ENCODE measurements at places on chromosomes 5 and 9.

DNA sequence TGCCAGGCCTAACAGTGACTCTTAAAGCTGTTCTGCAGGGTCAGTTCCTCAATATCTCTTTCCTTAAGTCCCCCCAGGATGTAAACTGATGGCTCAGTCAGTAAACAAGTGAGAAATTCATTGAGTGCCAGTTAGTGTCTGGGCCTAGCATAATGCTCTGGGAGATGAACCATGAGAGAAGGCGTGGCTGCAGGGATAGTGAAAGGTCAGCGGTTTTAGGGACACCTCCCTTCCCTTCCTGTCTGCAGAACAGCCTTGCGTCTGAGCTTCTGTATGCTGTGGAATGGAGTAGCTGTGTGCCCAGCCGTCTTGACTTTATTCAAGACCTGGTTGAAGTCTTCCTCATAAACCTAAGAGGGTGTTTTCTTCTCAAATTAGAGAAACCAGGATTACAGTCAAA, 46.7 kb upstream of the DMRT3 start:
- DNase-seq = no peak

DNA sequence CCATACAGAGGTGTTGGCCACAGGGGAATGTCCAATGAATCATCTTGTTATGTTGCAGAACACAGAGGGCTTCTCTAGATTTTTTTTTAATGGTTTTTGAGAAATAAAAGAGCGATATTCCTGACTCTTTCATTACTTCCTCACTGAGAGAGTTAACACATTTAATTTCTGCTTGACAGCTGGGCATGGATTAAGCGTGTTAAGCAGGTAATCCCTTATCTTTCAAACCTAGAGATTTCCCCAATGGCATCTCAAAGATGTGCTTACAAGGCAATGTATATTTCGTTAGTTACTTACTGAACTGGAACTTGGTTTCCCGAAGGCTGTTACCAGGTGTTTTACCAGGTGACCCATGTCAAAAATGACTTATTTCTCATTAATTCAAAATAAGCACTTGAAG, 21.8 kb upstream of the ADCY2 start:
- DNase-seq = no peak

- no peak for DNase-seq
Observed at GRCh38 chr9:130325921-130326320, 60.4 kb downstream of the HMCN2 start.

DNA sequence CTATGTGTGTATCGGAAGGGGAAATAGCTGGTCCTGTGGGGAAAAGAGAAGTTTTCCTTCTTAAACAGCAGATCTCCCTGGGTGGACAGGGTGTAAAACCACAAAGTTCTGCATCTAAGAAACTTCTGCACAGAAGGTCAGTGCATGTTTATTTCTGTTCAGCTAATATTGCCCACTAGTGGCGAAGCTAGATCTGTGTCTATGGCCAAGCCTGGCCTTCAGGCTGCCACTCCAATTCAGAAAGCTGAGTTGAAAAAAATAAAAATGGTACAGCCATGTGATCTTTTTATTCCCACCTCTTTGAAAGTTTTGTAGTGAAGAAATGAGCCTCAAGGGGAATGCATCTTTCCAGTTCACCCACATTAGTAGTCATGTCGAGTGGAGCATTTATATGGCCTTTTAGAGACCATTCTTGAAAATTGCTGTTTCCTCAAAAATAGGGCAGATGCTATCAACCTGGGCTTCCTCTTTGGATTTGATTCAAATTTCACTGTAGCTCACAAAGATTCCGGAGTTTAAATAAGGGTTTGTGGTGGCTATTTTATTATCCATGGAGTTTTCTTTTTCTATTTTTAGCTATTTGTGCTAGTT, 488.0 kb downstream of the PRELID2 start:
- DNase-seq = peak; percentile 36

DNA sequence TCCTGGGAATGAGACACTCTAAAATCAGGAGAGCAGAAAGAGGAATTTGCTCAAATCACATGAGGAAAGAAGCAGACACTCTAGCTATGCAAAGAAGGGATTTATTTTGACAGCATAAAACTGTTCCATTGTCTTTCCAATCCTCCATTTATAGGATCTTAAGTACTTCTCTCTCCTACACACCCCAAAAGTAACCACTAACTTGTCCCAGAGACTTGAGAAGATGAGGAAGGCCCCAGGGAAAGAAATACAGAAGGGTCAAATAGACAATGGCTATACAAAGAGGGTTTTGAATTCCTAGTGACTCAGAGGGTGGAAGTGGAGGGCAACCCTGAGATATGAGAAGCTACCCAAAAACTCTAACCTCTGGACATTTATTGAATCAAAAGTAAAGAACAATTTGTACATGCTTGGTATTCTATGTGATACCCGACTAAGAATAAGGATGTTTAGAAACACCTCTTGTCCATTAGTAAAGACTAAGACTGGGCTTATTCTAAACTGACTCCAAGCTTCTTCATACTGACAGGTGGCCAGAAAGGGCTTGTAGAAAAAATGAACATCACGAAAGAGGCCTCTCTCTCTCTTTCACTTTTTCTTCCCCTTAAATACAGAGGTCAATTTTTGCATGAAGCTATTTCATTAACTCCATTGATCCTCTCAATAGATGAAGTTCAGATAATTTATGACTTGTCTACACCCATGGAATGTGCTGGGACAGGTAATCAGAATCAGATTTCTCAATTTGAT, 20.6 kb downstream of the DMAC1 start:
- DNase-seq = no peak

DNA sequence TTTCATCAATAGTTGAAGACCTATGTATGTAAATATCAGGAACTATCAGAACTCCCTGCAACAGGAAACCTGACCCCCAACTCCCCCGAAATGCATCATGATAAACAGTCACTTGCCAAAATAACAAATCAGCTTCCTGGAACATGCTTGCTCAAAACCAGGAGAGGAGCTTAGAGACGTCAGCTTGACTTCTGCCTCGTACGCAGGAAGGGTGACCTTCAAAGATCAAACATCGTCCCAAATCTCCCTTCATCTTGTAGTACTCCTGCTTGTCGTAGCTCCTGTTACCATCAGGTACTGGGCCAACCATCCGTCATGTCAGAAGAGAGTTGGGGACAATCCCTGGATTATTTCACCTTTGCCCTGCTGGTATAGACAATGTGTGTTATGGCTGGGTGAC, 396.1 kb downstream of the GADD45G start:
- no peak for DNase-seq

GRCh38 chr5:146340260-146341081, 1.8 kb downstream of the POU4F3 start:
- DNase-seq = peak; percentile 64

GRCh38 chr5:123150089-123150488, 61.0 kb downstream of the PRDM6 start:
- no peak for DNase-seq

GRCh38 chr9:124628741-124629140, 121.5 kb upstream of the NR5A1 start:
- no peak for DNase-seq
